GM06990 (cell line): ENCODE measurements at places on chromosomes 12 and 14.

- no peak for DNase-seq
Measured at GRCh38 chr12:103956509-103957027, 9.1 kb upstream of the TDG start.

GRCh38 chr14:80084196-80084595 is 127.1 kb downstream of the DIO2 start:
- no peak for DNase-seq

DNA sequence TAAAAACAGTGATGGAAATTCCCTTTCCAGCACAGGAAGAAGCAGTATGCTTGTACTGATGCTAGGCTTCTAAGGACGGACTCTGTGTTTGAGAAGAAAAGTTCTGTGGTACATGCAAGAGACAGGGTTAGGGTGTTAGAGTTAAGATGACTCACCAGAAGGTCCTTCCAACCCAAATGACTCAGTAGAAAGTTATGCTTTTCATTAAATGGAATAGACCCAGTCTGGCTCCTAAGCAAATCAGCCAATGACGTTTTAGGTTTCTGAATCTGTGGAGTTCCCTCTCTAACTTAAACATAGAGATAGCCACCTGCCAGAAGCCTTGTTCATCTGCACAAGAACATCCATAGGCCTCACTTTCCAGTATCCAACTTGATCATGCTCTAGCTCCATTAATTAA is 5.7 kb downstream of the PTHLH start:
- DNase-seq = no peak

DNA sequence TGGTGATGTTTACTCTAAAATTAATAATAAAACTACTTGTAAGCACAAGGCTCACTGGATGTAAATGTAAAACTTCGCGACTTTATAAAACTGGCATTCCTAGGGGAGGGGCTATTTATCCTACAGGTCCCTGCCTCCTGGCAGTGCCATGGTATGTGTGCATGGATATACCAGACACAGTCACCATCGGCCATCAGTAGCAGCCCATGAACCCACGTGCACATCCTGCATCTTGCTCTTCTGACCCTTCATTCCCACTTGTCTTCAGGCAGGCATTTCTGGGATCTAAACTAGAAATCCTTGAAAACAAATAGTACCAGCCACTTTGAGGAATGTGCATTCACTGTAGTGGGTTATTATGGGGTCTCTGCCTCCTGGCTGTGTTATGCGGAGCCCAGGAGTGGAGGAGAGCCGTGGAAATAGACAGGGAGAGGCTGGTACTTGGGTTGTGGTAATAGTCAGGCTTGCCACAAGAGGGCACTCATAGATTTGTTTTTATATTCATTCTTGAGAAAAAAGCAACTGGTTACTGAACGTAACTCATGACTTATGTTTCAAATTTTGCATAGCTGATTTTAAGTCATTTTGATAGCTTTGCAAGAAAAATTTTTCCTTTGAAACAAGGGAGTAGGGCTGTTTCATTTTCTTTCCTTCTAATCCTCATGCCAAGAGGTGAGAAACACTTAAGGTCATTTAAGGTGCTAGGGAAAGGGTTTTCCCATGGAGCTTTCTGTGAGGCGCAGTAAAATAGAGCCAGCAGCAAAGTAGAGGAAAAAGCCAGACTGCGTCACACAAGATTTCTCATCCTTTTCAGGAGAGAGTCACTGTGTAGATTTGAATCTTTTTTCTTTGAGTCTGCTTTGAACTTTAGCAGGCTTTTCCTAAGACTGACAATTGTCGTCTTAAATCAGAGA is 17.4 kb upstream of the GALNT16 start:
- DNase-seq = peak; percentile 19

- no peak for DNase-seq
Measured at GRCh38 chr12:124004233-124004875, 31.3 kb downstream of the ZNF664 start.

DNA sequence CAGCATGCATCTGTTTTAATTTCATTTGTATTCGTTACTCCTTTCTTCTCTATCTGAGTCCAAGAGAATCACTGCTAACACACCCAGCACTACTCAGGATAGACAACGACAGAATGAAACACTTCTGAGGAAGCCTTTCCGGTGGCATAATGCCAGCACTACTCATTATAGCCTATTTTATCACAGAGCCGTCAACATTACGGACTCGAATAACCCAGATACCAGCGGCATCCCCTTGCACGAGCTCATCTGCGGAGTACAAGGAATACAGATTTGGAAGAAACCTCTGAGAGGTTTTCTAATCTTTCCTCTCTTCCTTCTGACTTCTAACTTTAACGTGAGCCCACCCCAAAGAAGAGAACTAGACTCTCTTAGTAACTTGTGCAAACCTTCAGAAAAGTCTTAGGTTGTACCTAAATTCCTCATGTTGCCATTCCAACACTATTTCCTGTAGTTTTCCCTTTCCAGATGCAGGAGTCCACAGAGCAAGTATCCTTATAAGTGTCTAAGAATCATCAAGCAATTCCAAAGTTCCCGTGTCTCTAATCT is 248.1 kb downstream of the APAF1 start:
- no peak for DNase-seq

DNA sequence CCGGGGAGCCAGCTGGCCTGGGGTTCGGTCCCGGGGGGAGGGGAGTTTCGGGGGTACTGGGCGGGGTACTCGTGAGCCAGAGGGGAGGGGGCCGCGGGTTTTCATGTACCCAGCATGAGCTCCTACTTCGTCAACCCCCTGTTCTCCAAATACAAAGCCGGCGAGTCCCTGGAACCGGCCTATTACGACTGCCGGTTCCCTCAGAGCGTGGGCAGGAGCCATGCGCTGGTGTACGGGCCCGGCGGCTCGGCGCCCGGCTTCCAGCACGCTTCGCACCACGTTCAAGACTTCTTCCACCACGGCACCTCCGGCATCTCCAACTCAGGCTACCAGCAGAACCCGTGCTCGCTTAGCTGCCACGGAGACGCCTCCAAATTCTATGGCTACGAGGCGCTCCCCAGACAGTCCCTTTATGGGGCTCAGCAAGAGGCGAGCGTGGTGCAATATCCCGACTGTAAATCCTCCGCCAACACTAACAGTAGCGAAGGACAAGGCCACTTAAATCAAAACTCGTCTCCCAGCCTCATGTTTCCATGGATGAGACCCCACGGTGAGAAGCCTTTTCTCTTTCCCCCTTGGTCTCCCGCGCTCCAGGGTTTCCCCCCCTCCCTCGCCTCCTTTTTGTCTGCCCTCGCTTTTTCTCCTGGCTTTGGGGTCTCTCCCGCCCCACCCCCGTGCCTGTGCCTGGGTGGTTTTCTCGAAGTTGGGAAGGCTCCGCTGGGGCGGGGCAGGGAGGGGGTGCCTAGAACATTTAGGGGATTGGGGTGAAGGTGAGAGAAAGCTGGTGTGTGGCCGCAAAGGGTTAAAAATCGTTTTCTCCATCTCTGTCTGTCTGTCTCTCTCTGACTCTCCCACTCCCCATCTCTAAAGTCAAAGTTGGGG is 627 bp downstream of the HOXC8 start:
- DNase-seq = no peak
